ENCODE measurements at places on chromosomes 1 and 21.

DNA sequence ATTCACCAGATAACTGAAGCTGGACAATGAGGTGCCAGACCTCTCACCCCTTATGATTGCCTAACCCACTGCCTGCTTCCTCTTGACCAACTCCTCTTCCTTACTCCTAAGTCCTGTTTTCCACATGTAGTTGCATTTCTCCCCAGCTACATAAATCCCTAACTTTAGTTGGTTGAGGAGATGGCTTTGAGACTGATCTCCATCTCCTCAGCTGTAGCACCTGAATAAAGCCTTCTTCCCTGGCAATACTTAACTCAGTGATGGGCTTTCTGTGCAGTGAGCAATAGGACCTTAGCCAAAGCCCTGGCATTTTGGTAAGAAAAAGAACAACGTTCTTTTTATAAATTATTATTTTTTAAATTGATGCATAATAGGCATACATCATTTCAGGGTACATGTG, 691.1 kb downstream of the MATN1 start:
- no peak for DNase-seq

- no peak for DNase-seq
These were observed at the start of gene GPR161 for GRCh38 chr1:168136709-168137514. Gene GPR161 (minus strand): TSS chr1:168136930. CDS start chr1:168104850, 32,080 bp downstream.

GRCh38 chr1:77632216-77632615, 50.2 kb downstream of the ZZZ3 start:
- no peak for DNase-seq

GRCh38 chr1:1907098-1907736, 7.8 kb upstream of the CALML6 start:
- no peak for DNase-seq

- DNase-seq, result no peak
These were observed 9.4 kb upstream of the UAP1 start for GRCh38 chr1:162551969-162552683.
